ENCODE measurements at places on chromosomes 7 and 10.
A peak's percentile ranks its signal among the peaks of the same experiment; 100 is the strongest.

GRCh38 chr7:154978017-154978416 lies 24.9 kb downstream of the PAXIP1 start:
- no peak for DNase-seq

DNA sequence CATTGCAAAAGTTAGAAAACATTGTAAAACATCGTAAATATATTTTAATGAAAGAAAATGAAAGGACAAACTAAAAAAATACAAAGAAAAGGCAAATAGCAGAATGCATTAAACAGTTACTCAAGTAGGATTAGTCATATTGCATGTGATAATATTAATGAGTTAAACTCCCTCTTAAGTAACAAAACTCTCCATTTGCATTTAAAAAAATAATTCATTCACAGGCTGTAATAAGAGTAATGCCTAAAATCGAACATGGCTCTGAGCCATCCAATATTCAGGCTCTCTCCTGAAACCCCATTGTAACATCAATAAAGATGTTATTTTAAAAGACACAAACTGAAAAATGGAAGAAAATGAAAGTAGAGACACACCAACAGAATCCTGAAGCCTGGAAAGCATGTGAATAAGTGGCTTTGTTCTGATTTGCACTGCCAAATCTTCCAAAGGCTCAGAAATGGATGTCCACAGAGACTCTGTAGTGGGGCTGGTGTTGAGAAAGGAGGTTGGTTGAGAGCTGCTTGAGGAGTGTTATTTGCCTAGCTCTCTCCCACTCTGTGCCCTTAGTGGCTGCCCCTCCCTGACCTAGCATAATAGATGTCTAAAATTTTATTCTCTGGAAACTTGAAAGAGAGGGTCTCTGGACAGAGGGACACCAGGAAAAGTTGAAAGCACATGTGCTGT lies 268.3 kb upstream of the MEOX2 start:
- no peak for DNase-seq

GRCh38 chr10:88428442-88428841 lies 154.7 kb downstream of the RNLS start:
- DNase-seq: no peak

DNA sequence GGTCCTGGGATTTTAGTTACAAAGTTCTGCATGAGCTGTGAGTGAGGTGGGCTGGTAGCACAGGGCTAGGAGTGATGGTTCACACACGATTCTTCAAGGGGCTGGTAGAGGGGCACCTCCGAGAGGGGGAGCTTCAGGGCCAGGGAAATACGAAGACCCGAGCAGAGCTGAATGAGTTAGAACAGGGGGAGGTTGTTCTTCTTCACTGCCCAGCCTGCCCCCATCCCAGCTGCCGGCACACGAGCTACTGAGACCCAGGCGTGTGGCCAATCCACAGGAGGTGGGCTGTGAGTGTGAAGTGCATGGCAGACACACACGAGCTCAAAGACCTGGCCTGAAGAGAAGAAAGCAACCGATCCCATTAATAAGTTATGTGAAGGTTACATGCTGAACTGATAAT lies 256.2 kb upstream of the ZNF32 start:
- no peak for DNase-seq

- no peak for DNase-seq
Observed at GRCh38 chr10:105615715-105616365, 974.8 kb downstream of the SORCS3 start.

GRCh38 chr10:128884496-128885072 lies 582.5 kb upstream of the MGMT start:
- DNase-seq: no peak

DNA sequence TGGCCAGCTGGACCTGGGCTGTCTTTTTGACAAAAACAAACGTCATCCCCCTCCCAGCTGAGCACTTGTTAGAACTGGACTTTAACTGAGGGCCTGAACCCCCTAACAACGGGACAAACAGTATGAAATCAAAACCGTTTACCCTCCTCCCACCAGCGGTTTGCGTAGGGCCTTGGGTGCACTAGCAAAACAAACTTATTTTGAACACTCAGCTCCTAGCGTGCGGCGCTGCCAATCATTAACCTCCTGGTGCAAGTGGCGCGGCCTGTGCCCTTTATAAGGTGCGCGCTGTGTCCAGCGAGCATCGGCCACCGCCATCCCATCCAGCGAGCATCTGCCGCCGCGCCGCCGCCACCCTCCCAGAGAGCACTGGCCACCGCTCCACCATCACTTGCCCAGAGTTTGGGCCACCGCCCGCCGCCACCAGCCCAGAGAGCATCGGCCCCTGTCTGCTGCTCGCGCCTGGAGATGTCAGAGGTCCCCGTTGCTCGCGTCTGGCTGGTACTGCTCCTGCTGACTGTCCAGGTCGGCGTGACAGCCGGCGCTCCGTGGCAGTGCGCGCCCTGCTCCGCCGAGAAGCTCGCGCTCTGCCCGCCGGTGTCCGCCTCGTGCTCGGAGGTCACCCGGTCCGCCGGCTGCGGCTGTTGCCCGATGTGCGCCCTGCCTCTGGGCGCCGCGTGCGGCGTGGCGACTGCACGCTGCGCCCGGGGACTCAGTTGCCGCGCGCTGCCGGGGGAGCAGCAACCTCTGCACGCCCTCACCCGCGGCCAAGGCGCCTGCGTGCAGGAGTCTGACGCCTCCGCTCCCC lies at the start of gene IGFBP1:
Gene IGFBP1, plus strand, starts transcription at position 304 of the 808 bp plus-strand sequence. Its CDS starts 165 bp downstream, at position 469.
- DNase-seq: no peak

- no peak for DNase-seq
Observed at GRCh38 chr10:34280599-34281374, 534.3 kb downstream of the PARD3 start.

DNA sequence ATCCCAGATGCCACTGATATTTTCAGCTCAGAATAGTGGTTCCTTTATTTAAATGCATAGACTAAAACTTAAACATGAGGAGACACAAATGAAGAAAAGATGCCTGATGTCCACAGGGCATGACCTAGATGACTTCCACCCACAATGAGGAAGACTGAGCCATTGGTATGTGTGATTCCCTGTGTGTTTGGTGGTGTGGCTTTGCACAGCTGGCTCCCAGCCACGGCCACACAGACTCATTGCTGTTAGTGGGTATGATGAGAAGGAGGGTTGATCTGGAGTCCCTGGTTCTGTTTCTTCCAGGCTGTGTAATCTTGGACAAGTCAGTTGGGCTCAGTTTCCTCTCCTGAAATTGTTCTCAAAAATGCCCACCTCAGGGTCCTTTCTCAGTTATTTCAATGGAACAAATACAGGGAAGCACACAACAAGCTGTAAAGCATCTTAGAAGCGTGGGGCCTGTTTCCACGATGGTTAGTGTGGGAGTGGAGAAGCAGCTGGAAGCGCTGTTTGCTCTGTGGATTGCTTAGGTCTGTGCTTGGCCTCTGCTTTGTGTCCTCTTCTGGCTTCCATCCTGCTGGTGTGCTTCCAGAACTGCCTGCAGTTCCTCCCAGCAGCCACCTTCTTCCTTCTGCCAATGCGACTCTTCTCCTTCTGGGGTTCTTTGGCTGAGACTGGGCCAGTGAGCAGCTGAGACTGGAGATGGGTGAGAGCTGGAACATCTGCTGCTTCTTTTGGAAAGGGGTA lies 303.7 kb downstream of the BMPER start:
- no peak for DNase-seq

- no peak for DNase-seq
Observed at GRCh38 chr10:43595739-43596298, 10.4 kb upstream of the ZNF485 start.

- DNase-seq: no peak
Observed at GRCh38 chr10:116765648-116766081, 23.3 kb upstream of the HSPA12A start.

- no peak for DNase-seq
Observed at GRCh38 chr10:98357194-98357822, 57.7 kb downstream of the PYROXD2 start.

GRCh38 chr10:126290232-126290631 lies 98.0 kb downstream of the ADAM12 start:
- DNase-seq: no peak

- DNase-seq: no peak
Observed at GRCh38 chr7:31487476-31487875, 26.4 kb upstream of the ITPRID1 start.

- DNase-seq: no peak
Observed at GRCh38 chr10:71064413-71065118, 147.8 kb upstream of the UNC5B start.

DNA sequence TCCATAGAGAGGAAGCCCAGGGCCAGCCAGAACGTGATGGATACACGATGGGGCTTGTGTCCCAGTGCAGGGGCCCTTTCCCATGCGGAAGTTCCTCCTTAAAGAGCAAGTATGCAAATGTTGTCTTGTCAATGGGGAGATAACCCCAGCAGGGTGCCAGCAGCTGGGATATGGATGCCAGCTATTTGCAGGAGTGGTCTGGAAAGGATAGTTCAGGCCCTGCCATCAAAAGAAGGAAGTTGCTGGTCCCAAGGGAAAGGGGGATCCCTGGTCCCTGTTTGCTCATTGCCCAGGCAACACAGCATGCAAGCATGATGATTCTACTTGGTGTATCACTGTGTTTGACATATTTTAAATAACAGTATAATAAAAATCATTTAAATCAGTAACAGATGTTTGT lies 73.1 kb upstream of the HECW1 start:
- DNase-seq: no peak

GRCh38 chr10:80408242-80409101 lies at the start of gene PRXL2A:
Gene PRXL2A (plus strand): TSS chr10:80408551. CDS start chr10:80420468, 11,917 bp downstream.
- peak; percentile 81 for DNase-seq

DNA sequence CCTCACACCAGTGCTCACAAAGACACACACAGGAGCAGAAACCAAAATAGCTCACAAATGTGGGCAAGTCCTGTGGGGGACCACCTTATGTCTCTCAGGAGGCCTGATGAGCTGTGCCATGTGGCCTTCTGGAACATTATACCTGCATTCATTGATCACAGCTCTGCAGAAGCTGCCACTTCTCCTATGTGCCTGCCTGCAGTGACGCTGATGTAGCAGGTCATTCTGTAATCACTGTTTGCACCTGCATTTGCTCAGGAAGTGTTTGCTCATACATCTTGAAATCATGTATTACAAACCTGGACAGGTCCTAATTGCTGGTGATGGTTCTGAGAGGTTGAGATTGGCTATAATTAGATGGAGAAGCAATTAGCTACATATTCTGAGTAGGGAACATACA lies 310.2 kb downstream of the AUTS2 start:
- no peak for DNase-seq

GRCh38 chr7:35624299-35625186 lies 70.4 kb downstream of the HERPUD2 start:
- DNase-seq: peak; percentile 72

DNA sequence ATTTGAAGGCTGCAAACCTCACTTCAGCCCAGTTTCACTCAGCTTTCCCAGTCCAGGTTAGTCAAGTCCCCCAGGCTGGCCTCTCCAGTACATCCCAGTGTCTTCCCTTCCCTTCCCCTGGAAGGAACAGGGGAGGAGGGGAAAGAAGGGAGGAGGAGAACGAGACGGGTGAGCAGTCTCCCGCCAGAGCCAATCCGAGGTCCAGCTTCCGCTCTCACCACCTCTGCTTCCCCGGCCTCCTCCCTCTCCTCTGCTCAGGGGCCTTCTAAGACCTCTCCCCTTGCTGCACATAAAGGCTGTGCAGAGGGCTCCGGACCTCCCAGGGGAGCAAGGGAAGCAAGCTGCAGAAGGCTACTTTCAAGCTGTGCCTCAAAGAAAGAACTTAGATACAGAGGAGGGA lies 4.1 kb downstream of the ATG9B start:
- DNase-seq: no peak

DNA sequence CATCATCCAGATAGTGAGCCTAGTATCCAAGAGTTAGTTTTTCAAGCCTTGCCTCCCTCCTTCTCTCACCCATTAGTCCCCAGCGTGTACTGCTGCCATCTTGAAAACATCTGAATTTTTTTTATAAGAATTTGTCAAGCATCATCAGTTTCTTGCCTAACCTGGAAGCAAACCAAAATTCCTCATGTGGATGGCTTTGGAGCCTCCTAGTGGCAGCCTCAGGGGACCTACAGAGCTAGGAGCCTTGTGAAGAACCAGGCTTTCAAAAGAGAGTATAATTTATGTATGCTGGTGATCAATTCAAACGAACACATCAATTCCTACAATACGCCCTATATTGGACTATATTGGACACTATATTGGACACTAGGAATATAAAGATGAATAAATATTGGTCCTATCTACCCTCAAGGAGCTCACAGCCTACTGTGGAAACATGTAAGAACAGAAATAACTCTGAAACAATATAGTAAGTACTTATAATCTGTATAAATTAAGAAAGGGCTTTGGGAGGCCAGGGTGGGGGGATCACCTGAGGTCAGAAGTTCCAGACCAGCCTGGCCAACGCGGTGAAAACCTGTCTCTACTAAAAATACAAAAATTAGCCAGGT lies 63.4 kb downstream of the HPSE2 start:
- DNase-seq: peak; percentile 2

DNA sequence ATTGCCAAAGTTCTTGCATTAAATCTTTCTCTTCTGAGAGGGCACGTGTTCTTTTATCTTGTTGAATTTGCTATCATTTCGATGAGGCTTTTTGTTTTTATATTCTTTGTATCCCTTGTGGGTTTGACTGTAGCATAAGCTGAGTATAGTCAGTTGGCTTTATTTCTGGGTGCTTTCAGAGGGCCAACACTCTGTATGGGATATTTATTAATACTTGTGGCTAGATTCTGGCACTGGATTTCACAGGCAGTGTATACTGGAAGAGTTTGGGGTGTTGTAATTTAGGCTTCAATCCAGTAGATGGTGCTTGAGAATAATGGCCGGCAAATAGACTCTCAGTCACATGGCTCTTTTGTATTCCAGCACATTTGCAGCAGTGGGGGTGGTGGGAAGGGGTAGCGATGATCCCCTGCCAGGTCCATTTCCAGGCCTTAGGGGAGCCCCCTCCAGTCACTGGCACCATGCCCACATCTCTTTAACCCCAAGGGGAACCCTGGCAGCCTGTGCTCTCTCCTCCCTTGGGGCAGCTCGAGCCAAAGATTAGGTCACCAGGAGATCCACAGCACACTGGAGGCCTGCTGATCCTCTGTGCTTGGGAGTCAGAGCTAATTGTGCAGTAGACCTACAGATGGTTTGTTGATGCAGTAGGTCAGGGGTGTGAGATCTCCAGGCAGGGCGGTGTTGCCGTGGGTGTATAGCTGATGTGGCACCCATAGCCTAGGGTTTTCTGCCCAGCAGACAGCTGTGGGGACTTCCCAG lies 81.8 kb downstream of the PTPN20 start:
- no peak for DNase-seq

DNA sequence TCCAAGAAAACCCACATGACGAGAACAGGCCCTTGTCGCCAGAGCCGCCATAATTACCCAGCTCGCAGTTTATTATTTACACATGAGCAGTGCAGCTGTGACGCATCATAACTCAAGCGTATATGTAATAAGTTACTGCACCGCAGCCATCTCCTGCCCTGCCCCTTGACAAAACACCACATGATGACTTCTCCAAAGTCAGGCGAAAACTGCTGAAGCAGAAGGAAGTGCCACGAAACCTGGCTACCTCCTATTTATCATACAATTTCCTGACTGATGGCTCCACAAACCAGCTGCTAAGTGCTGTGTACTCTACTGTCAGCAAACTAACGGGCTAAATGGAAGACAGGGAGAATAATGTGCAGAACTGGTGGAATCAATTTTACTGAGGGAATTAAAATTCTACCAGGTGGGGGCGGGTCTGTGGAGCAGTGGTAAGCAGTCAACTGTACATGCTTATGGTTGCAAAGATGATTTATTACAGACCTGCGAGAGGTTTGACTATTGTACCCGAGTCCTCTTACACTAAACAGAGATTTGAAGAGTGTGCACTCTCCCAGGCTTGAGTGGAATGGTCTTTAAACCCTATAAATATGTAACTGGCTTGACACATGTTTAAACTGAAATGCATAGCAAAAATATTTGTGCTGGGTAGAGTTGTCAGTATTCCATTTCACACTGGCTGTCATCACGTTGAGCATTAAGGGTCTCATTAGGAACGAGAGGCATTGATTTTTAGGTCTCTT lies 156.0 kb downstream of the GLI3 start:
- DNase-seq: no peak

GRCh38 chr7:141436575-141437075 lies 114.6 kb upstream of the AGK start:
- no peak for DNase-seq
